ENCODE measurements at places on chromosomes 5 and 9.

DNA sequence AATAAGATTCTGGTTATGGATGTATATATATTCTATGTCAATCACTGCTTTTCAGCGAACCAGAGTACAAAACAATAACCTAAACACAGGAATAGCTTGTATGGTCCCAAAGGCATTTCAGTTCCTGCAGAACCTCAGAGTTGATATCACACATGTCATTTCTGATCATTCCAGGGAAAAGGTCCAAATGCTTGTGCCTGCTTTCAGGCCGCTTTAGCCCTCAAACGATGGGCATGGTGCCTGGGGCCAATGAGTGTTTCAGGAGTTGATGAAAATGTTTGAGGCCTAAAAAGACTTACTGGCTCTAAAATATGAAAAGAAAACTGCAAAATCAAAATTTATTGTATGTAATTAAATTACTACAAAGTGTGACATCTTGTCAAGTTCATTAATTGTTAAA lies 22.8 kb downstream of the ANGPTL2 start:
- DNase-seq = no peak

- no peak for DNase-seq
These were observed 421.4 kb upstream of the WWC1 start for GRCh38 chr5:167870055-167870454.

- no peak for DNase-seq
These were observed 6.0 kb upstream of the CCIN start for GRCh38 chr9:36163049-36163785.

GRCh38 chr5:66122379-66123034 lies 21.6 kb upstream of the SREK1 start:
- peak; percentile 42 for DNase-seq

GRCh38 chr5:305050-305449 lies 16.5 kb upstream of the AHRR start:
- no peak for DNase-seq

DNA sequence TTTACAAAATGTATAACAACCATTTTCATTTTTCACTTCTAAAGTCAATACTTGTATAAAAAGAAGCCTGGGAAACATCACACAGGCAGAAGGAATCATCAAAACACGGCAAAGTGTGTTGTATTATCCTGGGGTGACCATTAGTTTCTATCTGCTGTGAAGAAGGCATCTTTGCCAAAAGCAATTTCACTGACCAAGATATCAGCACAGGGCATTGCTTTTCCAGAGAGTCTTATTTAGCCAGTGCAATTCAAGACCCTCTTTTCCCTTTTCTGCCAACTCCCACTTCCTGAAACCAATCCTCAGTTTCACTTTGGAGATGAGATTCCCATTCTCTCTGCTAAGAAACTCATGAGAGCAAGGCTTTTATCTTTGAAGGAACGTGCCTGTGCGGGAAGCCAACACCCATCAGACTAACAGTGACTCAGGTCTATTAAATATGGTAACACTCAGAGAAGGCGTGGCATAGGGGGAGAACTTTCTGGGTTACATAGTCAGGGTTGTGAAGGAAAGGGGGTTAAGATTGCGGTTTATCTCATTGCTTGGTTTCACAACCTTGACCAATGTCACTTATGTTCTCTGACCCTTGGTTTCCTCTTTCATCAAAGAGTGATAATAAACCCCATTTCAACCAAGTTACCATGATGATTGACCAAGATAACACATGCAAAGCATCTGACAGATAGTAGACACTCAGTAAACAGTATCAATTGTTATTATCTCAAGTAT lies 666.9 kb upstream of the KLF4 start:
- peak; percentile 59 for DNase-seq

DNA sequence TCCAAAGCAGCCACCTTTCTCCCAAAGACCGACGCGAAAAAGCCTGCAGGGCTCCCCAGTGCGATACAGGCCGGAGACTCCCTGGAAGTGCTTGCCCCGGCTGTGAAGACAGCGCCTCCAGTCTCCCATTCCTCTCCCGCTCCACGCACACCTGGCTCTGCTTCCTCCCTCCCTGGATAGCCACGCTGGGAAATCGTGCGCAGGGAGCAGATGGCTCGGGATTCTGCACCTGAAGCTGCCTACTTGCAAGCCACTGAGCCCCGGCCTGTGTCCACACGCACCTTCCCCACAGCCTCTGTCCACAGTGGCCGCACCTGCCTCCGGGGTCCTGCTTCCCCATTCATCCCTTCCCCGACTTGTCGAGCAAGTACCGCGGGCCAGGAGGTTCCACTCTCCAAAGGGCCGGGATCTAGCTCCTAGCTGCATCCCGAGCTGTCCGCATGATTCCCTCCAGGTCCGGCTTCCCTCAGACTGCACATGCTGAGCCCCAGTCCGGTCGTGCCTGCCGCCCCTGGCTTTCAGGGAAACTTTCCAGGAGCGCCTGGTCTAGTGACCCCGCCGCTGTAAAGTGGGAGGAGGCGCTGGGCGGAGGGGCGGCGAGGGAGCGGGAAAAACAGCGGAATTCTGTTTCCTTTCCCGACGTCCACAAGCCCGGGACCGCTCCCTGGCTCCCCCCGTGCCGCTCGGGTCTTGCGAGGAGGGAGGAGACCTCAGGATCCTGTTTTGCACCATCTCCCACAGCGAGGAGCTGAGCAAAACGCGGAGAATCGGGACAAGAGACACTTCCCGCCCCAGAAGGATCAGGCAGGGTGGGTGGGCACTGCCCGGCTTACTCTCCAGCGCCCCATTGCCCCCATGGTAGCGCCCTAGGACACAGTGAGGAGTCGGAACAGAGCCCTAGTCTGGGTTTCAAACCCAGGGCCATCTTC lies 2.0 kb downstream of the SEMA6A start:
- DNase-seq = no peak

- DNase-seq = no peak
These were observed 576.2 kb downstream of the BNC2 start for GRCh38 chr9:16294133-16294770.

DNA sequence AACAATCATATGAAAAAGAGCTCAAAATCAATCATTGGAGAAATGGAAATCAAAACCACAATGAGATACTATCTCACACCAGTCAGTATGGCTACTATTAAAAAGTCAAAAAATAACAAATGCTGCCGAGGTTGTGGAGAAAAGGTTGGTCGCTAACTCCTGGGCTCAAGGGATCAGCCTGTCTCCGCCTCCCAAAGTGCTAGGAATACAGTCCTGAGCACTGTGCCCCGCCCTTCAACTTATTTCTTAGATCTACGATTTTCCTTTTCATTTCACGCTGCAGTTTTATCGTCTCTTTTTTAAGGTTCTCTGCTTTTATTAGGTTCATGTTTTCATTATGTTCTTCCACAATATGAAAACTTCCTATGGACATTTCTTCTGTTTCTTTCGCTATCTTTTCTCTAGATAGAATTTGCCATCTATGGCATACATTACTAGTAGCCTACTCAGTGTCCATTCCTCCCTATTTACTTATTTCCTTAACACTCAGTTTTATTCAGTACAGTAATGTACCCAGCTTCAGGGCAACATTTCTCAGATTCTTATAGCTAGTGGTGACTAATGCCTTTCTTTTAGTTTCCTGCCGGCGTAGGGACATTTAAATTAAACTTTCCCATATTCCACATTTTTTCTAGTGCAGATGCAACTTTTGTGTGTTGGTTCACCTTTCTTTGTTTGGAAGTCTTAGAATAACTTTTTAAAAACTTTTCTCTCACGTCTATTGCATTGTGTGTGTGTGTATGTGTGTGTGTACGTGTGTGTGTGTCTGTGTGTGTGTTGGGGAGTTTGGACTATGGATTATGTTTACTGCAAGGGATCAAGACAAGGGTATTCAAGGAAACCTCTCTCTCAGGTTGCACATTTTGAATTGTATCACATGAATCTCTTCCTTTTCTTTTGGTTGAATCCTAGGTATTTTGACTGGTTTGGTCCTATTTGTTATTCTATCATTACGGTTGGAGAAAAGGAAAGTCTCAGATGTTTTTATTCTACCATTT lies 21.6 kb upstream of the FBN2 start:
- peak; percentile 40 for DNase-seq

DNA sequence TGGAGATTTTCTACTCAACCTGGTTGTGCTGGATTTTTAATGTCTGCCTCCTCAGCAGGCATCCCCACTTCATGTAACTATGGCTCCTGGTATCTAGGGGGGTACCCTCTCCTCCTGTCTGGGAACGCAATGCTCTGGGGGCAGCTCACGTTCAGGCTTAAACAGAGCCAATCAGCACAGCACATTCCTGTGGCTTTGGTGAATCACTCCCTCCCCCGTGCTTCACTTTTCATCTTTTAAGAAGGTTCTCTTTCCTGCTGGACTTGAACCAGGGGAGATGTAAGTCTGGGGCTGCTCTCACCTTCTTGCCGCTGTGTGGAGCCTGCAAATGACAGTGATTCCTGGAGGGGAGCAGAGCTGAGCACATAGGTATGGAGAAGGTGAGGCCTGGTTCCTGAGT lies 101.2 kb downstream of the MSX2 start:
- peak; percentile 61 for DNase-seq

GRCh38 chr5:80411589-80412219 lies 3.8 kb downstream of the ZFYVE16 start:
- DNase-seq = no peak

DNA sequence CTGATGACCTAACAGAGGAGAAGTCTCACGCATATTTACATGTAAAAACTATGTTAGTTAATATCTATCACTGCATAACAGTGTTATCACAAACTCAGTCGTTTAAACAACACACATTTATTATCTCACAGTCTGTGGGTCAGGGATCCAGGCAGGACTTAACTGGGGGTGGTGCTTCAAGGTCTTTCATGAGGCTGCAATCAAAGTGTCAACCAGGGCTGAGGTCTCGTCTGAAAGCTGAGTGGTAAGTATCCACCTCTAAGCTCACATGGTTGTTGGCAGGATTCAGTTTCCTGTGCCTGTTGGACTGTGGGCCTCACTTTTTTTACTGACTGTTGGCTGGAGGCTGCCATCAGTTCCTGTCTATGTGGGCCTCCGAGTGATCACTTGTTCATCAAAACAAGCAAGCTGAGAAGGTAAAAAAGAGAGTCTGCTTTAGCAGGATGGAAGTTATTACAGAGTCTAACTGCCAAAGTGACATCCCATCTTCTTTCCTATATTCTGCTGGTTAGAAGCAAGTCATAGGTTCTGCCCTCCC lies 188.6 kb downstream of the CARTPT start:
- DNase-seq = no peak

GRCh38 chr9:35500130-35500748 lies 10.3 kb downstream of the RUSC2 start:
- DNase-seq = no peak

GRCh38 chr9:131636593-131636992 lies 91.3 kb downstream of the PRRT1B start:
- no peak for DNase-seq

DNA sequence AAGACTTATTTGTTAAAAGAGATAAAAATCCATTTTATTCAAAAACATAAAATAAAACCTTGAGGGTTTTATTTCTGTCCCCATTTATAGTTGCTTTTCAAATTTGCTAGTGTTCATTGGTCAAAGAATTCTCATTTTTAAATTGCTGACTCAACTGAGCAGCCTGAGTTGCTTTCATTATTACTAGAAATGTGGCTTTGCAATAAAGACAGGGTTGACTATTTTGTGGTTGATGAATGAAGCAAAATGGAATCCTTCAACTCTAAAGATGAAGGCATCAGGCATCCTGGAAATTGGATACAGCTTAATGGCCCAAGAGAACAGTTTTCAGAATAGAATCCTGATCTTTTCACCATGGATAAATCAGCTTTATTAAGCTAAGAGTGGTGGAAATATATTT lies 23.9 kb upstream of the PPP3R2 start:
- DNase-seq = no peak

DNA sequence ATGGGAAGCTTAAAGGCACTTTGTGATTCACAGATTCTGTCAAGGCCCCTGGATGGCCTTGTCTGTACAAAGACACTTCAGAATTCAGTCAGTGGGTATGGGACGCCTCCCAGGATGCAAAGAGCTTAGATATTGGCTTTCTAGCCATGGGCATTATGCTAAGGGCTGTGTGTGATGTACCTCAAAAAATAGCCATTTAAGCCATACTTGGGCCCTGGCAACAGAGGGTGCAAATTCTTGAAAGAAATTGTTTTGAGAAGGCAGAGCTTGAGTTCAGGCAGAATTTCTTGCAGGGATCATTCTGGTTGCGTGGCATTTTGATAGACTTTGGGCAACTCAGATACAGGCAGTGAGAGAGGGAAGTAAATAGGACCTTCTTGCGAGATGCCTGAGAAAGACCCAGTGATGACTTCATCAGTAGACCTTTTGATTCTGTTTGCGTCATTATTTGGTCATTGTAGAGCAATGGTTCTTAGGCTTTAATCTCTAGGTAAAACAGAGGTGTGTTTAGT lies 3.9 kb downstream of the CYFIP2 start:
- DNase-seq = no peak

DNA sequence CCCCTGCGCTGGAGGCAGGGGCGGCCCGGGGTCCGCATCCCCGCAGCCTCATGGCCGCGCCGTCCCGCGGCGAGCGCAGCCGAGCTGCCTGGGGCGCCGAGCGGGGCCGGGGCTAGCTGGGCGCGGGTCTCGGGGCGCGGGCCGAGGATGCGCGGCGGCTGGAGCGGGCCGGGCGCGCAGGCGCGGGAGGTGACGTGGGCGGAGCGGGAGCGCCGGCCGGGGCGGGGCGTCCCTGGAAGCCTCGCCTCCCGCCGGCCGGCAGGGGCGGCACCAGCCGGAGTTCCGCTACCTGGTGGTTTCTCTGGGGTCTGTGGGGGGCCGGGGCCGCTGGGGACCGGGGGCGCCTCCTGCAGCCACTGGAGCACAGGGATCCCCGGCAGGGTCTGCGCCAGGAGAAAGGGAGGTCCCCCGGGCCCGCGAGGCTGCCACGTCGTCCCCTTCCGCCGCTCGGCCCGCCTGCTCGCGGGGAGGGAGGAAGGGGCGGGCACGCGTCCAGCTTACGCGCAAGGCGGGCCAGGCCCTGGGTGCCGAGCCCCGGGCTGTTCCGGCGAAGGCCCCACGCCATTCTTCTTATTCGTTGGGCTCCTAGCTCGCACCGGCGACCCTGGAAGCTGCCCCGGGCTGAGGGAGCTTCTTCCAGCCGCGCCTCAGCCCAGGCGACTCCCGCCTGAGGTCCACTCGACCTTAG lies at the start of gene LPCAT1:
Gene LPCAT1, minus strand, starts transcription at position 168 of the 688 bp plus-strand sequence. Its CDS starts 116 bp downstream, at position 52.
- DNase-seq = peak; percentile 70

- DNase-seq = no peak
These were observed 97.3 kb downstream of the USP20 start for GRCh38 chr9:129932303-129933151.

DNA sequence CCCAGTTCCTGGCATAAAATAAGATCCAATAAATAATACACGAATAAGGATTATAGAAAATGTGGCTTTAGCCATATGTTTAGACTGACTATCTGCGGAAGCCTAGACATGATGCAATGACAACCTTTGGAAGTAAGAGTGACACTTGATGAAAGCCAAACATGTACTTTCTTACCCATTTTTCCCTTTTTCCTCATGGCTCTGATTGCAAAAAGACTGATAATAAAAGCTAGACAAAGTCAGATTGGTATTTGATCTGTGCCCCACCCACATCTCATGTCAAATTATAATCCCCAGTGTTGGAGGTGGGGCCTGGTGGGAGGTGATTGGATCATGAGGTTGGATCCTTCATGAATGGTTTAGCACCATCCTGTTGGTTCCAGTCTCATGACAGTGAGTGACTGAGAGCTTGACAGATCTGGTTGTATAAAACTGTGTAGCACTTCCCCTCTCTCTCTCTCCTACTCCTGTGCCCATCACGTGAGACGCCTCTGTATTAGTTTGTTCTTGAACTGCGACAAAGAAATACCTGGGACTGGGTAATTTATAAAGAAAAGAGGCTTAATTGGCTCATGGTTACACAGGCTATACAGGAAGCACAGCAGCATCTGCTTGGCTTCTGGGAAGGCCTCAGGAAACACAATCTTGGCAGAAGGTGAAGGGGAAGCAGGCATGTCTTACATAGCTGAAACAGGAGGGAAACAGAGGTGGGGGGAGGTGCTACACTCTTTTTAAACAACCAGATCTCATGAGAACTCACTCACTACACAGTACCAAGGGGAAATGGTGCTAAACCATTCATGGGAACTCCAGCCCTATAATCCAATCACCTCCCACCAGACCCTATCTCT lies 243.4 kb upstream of the PIK3R1 start:
- DNase-seq = no peak
